ENCODE measurements at places on chromosomes 6 and 20.

GRCh38 chr6:170291271-170292110 is 613 bp upstream of the DLL1 start:
- DNase-seq: no peak

- no peak for DNase-seq
Observed at GRCh38 chr20:22974354-22974753, 60.8 kb upstream of the SSTR4 start.

DNA sequence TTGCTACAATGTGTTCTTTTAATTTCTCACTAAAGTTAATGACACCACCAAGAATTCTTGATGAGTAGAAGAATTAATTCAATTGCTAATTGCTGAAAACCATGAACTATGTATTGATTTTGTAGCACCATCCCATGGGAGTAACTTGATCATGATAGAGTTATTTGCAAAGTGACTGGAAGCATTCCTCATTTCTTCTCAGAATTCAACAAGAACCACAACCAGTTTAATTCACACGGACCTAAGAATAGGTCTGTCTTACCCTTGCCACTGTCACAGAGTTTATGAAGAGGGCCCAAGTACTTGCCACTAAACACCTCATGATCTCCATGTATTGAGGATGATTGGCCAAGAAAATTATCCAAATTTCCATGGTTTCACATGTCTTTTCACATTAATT is 222.2 kb downstream of the TMEM242 start:
- no peak for DNase-seq

GRCh38 chr6:1850121-1850839 is 240.6 kb downstream of the FOXC1 start:
- DNase-seq: no peak

GRCh38 chr6:162697872-162698403 is 29.6 kb downstream of the PRKN start:
- DNase-seq: no peak
